Stimulated activated CD8-positive, alpha-beta memory T cell treated with anti-CD3 and anti-CD28 coated beads, Interleukin-4, amount 100 ng/mL, for 1 hour (primary cell): ENCODE measurements at places on chromosomes 4 and X.

DNA sequence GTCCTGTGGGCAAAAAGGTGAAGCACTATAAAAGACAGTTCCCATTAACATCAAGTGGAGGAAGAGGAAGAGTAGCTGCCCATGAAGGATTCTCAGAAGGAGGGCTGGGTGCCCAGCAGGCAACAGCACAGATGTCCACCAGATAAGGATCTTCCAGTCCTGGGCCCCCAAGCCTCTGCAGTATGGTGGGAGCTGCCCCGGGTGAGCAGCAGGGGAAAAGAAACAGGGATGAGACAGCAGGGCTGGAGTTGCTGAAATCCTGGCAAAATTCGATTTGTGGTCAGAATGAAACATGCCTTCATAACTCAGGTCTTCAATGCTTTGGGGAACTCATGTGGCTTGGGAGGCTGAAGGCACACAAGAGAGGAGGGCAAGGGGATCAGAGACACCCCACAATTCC, 94.6 kb downstream of the RASL11B start:
- no peak for DNase-seq

DNA sequence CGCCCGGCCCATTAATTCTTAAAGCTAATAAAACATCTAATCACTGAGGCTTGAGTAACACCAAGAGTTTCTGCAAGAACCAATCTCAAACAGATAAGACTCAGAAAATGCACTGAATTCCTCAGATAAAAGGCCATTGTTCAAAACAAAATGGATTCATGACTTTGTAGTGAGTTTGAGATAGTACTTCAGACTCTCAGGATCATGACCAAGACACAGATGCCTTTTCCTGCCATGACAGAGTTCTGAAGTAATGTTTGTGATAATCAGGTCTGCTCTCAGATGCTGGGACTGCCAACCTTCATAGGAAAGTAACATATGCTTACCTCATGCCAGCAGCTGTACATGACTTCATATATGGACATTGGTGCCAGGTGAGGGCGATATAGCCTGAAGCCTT, 54.6 kb downstream of the NIPAL1 start:
- no peak for DNase-seq

DNA sequence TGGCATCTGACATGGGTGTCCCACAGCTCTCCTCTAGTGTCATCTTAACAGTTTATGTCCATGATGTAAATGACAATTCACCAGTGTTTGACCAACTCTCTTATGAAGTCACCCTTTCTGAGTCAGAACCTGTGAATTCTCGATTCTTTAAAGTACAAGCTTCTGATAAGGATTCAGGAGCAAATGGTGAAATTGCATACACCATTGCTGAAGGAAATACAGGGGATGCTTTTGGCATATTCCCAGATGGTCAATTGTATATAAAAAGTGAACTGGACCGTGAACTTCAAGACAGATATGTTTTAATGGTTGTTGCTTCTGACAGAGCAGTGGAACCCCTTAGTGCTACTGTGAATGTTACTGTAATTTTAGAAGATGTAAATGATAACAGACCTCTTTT, 4.6 kb downstream of the FAT4 start:
- DNase-seq: no peak

GRCh38 chrX:64570204-64570603, 175.0 kb upstream of the MTMR8 start:
- no peak for DNase-seq

- no peak for DNase-seq
These were observed 28.9 kb downstream of the ATP2B3 start for GRCh38 chrX:153546386-153546785.

DNA sequence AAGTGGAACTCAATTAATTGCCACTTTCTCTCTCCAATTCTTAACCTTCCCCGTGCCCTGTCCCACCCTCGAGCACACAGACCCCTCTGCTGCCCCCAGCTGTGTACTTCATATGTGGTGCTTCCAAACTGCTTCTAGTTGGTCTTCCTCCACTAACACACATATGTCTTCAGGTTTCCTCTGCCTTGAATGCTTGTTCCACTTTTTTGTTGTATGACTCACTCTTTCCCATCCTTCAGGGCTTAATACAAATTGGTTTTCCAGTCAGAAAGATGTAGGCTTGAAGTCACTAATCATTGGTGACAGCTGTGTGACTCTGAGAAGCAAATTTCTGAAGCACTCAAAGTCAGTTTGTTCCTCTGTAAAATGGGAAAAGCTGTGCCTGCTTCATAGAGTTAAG, 30.6 kb downstream of the TRIM2 start:
- no peak for DNase-seq

GRCh38 chr4:53813998-53814397, 222.7 kb upstream of the LNX1 start:
- DNase-seq: no peak

- DNase-seq: no peak
These were observed 121.7 kb upstream of the ETNPPL start for GRCh38 chr4:108884596-108884995.

- DNase-seq: no peak
These were observed 870.6 kb upstream of the SLIT2 start for GRCh38 chr4:19381068-19381467.

DNA sequence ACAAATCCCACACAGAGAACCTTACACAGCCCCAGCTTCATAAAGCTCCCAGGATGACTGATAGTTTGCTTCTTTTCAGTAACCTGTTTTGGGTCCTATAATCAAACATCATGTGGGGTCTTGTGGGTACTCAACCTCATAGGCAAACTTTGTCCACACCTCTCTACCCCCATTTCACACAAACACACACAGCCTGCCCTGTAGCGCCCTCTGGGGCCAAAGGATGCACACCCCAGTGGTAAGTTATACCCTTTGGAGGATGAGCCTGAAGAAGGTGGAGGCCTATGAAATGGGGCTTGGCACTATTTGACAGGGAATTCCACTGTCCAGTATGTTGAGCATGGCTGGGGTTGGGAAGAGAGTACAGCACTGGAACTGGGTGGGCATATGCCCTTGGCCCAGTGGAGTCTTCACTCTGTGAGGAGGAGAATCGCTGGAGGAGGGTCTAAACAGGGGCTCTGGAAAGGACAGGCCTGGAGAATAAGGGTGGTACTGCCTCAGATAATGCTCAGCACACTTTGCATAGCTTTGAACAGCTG, 30.5 kb upstream of the COL25A1 start:
- DNase-seq: no peak

GRCh38 chr4:187090401-187090800, 366.7 kb upstream of the FAT1 start:
- no peak for DNase-seq
